Stimulated activated CD8-positive, alpha-beta memory T cell treated with anti-CD3 and anti-CD28 coated beads, Interleukin-4, amount 100 ng/mL, for 1 hour (primary cell): ENCODE measurements at places on chromosomes 16 and 17.

- DNase-seq: no peak
Measured at GRCh38 chr17:50863221-50863843, 2.8 kb downstream of the TOB1 start.

DNA sequence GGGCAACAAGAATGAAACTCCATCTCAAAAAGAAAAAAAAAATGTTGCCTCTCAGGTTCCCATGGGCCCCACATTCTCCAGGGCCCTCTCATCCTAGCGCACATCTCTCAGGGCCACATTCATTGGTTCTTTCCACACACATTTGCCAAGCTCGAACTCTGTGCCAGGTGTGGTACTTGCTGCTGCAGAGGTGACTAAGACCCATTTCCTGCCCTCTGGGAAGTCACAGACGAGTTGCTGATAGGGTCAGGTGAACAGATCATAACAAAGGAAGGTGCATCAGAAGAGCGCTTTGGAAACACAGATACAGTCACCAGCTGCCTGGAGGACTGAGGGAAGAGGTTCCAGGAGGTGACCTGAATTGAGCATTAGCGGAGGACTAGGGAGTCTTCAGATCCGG lies 1.0 kb downstream of the GSDMA start:
- DNase-seq: no peak

DNA sequence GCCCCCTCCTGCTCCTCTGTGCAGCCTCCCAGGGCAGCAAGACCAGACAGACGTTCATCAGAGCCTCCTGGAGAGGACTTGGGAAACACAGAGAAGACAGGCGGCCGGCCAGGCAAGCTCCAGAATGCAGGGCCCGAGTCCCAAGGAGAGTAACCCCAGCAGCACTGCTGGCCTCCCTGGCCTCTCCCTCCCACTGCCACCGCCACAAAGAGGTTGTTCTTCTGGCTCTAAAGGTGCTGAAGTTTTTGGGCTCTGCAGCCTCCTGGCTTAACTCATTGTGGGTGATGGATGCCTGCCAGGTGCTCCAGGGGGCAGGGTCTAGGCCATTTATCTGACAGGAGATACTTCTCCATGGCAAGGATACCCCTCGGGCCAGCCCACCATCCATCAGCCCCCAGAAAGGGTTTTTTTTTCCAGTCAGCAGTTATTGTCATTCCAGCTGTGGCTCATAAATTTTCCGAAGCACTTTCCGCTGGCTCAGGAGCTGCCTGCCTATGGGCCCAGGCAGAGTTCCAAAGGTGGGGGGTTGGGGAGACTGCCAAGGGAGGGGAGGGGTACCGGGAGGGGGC lies 32.0 kb upstream of the MRPS23 start:
- no peak for DNase-seq

GRCh38 chr17:37259030-37259735 lies 116.6 kb upstream of the C17orf78 start:
- DNase-seq: no peak

DNA sequence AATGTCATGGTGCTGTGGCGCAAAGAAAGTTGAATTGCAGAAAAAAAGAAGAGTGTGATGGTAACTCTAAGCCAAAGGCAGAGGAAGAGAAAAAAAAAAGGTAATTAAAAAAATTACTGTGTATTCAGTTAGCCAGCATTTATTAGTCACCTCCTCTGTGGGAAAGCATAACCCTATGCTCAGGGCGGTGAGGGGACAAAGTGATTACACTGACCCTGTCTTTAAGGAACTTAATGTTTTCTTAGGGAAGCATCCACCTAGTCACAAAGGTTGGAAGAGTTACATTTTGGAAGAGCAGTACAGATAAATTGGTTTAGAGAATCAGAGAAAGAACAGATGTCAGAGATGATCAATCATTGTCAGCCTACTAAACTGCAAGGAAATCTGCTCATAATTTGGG lies 410.3 kb downstream of the CDH11 start:
- no peak for DNase-seq

- no peak for DNase-seq
Measured at GRCh38 chr17:73057196-73057595, 35.3 kb downstream of the SLC39A11 start.

GRCh38 chr17:78905541-78905940 lies 2.5 kb upstream of the CEP295NL start:
- DNase-seq: no peak

DNA sequence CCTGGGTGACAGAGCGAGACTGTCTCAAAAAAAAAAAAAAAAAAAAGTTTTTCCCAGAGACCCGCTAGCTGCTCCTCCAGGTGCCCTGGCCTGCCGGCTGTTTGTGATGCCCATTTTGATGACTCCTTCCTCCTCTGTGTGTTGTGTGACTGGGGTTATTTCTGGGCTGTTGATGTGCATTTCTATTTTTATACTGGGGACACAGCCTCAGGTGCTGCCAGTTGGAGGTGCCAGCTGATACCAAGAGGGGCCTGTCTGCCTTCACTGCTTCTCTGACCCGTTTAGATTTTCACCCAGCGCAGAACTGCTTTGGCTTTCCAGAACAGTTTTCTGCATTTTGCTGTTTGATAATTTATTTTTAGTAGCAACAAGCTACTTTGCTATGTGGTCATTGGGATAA lies 6.7 kb downstream of the PLA2G15 start:
- no peak for DNase-seq

DNA sequence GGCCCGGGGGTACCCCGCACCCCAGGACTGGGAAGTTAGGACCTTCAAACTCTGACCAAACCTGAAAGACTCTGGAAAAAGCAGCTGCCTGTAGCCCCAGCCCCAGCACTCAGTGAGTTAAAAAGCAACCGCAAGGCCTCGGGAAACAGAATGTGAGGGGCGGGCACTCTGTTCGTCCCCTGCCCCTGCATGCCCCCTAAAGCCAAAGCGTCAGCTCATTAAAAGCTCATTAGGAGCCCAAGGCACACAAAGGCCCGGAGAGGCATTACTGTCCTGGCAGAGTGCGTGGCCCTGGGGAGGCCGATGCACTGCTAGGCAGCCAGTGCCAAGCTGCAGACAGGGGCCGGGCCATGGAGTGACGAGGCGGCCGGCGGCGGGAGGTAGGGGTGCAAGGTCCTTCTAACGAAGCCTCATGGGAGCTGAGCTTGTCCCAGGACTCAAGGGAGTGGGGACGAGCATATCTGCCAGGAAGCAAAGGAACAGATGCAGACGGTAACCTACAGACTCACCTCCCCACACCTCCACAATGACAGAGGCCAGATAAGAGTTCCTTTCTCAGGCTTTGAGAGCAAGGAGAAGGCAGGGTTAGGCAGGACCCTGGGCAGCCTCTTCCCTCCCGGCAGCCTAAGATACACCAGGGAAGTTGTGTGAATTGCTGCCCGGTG lies 116.8 kb downstream of the ENGASE start:
- DNase-seq: no peak

GRCh38 chr17:16052486-16052885 lies 52.9 kb downstream of the TTC19 start:
- no peak for DNase-seq

DNA sequence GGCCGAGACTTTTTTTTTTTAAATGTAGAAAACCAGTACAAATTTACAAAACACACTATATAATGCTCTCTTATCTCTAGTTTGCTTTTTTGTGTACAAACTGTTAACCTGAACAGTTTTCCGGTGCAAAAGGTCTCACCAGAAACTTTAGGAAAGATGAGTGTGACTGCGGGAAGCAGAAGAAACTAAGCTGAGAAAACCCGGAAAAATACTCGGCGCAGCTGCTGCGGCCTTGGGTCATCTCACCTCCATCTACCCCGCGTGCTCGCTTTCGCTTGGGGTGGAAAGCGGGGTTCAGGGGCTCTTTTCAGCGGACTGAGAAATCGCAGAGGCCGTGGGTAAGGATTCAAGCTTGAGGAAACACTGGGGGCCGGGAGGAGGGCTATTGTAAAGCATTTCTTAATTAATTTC lies 1.8 kb downstream of the SALL1 start:
- DNase-seq: no peak

- no peak for DNase-seq
Measured at GRCh38 chr17:58339755-58340404, 11.3 kb upstream of the TSPOAP1 start.

DNA sequence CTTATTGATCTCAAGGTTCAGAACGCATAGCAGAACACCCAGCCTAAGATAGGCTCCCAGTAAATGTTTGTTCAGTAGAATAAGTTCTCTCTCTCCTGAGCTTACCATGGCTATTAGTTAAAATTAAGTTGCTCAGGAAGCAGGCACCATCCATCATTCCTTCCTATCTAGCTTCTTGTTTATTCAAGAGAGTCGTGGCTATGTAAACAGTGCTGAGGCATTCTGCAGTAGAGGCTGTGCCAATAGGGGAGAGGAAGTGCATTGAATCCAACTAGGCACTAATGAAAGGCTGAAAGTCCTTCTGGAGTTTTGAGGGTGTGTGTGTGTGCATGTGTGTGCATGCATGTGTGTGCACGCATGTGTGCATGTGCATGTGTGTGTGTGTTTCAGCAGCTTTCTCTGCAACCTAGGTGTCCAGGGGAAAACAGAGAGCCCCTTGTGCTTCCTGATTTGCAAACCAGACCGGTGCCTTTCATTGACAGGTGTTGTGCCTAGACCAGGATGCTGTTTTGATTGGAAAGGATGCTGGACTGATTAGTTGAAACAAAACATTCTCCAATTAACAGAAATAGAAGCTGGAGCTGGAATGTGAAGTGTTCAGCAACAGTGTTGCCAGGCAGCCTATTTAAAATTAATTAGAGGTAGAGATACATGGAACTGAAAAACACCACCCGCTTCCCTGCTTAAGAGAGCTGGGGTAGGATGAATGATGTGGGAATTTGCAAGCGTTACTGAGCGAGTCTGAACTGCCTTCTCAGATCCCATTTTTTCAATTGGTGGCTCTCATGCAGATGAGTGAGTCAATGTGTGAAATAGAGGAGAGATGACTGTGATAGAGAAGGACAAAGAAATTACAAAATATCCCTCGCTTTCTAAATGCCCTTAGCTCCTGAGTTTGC lies 103.3 kb upstream of the CLEC3A start:
- no peak for DNase-seq

GRCh38 chr17:79332011-79332554 lies 257.5 kb downstream of the ENGASE start:
- no peak for DNase-seq

GRCh38 chr16:69465083-69465721 lies 40.8 kb downstream of the CYB5B start:
- DNase-seq: no peak

- no peak for DNase-seq
Measured at GRCh38 chr17:44092051-44092450, 21.5 kb downstream of the G6PC3 start.

GRCh38 chr16:24990803-24991202 lies 24.4 kb downstream of the ARHGAP17 start:
- no peak for DNase-seq

DNA sequence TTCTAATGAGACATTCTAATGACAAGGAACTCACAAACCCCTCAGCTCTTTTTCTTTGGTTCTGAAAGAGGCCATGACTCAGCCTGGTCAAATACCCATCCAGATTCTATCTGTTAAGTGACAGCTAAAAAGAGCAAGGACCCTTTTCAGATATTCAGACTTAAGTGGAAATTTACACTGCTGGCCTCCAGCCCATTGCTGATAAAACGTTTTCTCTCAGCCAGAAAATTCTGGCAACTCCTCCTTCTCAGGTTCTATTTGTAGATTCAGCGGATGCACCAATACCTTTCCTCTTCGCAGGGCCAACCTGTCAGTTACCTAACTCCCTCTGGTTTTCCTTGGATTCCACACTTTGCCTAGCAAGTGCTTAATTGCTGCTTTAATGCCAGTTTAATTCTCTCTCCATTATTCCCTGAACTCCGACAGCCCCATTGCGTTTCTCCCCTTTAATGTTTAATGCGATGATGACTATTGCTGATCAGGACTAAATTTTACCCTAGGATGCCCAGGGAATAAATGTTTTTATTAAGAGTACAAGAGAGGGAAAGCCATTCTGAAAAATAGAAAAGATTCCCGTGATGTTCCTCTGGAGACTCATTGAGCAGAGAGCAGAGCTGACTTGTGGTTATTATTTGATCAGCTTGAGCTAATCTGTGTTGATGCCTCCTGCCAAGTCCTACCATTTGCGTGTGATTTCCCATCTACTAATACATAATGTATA lies 35.9 kb upstream of the TOM1L1 start:
- no peak for DNase-seq

DNA sequence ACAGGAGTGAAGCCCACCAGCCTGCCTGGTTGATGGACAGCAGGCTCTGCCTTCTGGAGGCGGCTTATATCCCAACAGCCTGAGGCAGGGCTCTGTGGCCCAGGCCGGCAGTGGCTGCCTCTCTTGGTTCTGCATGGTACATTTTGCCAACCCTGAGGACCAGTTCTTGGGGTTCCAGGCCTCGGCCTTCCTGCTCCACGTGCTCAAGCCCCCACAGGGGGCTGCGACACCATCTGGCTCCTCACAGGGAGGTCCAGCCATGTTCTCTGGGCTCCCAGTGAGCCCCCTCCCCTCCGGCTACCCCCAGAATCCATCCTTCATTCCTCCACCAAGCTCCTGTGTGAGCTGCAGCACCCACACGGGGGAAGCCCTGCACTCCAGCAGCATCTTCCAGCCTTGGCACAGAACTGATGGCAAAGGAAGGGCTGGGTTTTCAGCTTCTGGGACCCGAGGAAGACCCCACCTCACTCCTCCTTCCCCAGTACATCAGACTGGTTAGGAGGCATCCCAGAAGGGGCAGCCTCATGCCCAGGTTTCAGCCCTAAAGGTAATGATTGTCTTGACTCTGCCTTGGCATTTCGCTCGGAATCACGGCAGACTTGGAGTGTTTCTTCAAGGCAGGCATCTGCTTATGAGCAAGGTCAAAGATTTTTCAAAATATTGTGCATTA lies 231.2 kb downstream of the CPPED1 start:
- DNase-seq: no peak
